ENCODE measurements at places on chromosomes 3 and 15.
A peak's percentile ranks its signal among the peaks of the same experiment; 100 is the strongest.

- peak; percentile 19 for DNase-seq
These were observed 356.0 kb upstream of the RBMS3 start for GRCh38 chr3:28924744-28925360.

GRCh38 chr15:75538376-75538775 lies 40.7 kb downstream of the PTPN9 start:
- no peak for DNase-seq

DNA sequence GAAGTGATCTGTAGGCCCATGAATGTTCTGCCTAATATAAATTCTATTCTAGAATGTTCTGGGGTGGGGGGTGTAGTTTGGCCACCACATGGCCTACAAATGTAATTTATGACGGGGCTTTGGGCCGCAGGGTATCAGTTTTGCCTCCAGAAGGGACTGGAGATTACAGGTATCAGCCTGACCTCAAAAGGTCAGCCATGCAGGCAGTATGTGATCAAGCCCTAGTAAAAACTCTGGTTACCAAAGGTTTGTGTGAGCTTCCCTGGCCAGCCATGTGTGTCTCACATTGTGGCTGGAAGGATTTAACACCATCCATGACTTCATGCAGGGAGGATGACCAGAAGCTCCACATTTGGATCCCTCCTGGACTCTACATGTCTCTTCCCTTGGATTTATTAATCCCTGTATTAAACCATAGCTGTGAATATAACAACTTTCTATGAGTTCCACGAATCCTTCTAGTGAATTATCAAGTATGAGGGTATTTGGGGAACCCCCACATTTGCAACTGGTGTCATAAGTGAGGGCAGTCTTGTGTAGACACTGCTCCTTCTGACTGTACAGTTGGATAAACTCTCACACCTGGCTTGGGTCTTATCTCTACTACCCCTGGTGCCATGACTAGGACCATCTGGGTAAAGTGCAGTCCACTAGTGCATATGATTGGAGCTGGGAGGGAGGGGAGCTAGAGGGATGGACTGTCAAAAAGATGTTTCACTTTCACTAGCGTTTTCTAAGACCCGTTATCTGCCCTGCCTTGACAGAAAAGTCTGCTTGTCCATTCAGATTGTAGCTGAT lies 50.0 kb upstream of the RFX7 start:
- no peak for DNase-seq

GRCh38 chr3:47016934-47017435 lies 37.5 kb downstream of the NBEAL2 start:
- DNase-seq, result peak; percentile 88

GRCh38 chr3:17154941-17155340 lies 270.2 kb downstream of the PLCL2 start:
- DNase-seq, result no peak

DNA sequence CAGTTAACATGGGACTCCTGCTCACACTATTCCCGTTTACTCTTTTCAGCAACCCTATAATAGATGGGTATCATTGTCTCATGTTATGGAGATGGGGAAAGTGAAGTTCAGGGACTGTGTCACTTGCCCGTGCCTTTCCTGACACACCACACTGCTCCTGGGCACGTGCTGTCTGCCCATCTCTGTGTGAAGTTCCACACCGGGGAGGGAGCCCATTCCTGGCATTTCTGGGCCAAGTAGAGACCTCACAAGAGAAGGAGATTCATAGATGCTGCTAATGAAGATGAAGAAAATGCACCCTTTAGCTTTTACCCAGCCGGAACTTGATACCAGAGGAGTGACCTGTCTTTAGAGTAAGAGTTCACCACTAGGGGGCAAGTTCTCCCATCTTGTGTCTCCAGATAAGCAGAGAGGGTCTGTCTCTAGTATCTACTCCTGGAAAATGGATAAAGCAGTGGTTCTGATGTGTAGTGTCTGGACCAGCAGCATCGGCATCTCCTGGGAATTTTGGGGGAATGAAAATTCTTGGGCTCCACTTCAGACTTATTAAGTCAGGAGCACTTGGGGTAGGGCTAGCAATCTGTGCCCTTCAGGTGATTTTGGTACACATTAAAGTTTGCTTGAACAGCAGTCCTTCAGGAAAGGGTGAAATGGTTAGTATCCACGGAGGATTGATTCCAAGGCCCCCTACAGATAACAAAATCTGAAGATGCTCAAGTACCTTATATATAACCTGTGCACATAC lies 2.0 kb upstream of the TOPBP1 start:
- peak; percentile 66 for DNase-seq

DNA sequence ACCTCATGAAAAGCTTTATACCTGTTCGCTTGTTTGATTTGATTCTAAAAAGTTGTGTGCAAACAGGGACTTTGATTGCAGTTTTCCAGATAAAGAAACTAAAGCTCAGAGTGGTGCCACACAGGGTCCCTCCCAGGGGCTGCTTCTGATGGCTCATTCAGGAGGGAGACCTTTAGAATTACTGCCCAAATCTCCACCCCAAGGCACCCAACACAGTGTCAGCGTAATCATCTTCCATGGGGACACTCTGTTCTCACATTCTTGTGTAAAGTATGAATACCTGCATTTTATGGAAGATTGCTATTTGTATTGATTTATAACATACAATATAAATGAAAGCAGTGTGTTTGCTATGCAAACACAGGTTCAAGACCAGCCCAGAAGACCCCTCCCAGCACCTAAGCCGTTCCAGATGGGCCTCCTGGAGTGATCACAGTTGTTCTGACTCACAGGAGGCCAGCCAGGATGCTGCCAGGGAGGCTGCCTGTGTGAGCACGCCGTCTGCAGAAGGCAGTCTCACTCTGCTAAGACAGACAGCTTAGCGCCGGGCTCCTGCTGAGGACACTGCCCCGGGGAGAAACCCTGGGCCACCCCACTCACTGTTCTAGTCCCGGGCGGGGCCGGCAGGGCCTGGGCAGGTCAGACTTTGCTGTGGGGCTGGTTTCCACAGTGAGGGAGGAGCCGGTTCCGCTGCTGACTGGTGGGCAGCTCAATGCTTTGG lies 185.6 kb downstream of the FAM43A start:
- peak; percentile 84 for DNase-seq

GRCh38 chr3:47868306-47868705 lies 65.4 kb downstream of the DHX30 start:
- DNase-seq, result no peak

GRCh38 chr15:36550650-36551049 lies 28.8 kb upstream of the CDIN1 start:
- no peak for DNase-seq

GRCh38 chr3:16147220-16147994 lies 27.1 kb upstream of the GALNT15 start:
- peak; percentile 53 for DNase-seq

- no peak for DNase-seq
These were observed 142.7 kb downstream of the MEGF11 start for GRCh38 chr15:66110864-66111263.

- DNase-seq, result no peak
These were observed 94.7 kb downstream of the CCNL1 start for GRCh38 chr3:157065201-157065600.

DNA sequence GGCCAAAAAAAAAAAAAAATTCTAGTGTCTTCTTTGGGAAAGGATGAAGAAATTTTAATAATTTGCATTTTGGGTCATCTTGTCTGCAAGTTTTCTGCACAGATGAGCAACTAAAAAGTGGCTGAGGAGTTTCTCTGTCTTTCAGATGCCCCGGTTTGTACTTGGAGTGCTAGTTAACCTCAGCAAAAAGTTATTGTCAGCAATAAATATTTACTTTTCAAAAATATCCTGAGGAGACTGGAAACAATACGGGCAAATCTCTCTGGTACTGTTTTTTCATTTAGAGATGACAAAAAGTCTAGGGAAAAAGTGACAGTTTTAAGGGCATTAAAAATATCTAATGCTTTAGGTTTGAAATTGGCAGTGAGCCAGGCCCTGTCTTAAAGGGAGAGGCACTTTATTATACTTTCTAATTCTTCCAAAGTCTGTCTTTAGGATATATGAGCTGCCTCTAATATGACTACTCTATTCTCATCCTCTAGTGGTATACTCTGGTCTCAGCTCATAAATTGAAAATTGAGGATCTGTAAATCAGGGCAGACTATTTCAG lies 436.0 kb upstream of the NR2F2 start:
- DNase-seq, result no peak

DNA sequence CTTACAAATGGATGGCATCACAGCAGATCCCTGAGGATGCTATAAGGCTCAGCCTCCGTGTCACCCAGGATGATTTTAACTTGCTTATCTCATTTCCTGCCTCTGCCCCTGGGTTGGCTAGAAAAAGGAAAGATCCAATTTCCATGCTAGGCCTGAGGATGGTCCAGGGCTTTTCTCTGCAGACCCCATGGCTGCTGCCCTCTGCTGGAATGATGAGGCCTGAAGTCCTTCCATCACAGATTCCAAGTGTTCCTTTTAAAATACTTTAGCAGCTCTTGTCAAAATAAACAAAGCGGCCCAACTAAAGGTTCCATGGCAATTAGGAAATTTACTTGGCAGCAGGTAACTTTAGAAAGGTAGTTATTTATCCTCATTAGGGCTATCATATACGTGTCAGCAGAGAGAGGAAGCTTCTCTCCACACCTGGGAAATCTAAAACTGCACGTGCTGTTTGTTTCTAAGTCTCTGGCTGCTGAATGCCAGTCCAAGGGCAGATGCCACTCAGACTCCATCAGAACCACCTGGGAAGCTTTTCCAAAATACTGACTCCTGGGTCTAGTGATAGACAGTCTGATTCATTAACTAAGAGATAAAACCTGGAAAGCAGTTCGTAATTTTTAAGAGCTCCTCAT lies 401.9 kb upstream of the IL12A start:
- peak; percentile 57 for DNase-seq

DNA sequence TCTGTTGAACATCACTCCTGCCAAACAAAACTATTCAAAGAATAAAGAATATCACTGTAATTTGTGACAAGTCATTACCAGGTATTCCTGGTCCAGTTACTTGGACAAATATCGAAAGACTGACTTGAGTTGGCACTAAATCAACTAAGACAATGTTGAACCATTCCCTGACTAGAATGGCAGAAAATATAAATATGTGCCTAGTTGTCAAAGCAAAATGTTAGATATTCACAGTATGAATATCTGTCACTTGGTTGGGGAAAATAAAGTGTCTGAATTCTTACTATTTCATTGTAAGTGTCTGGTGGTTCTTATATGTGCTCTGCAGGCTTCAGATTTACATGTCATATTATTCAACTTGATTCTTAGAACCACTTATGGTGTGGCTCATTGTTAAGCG lies 470.2 kb downstream of the NAALADL2 start:
- no peak for DNase-seq

GRCh38 chr3:193552923-193553322 lies 1.8 kb downstream of the ATP13A4 start:
- DNase-seq, result no peak

- no peak for DNase-seq
These were observed 251.7 kb upstream of the TBL1XR1 start for GRCh38 chr3:177448987-177449359.

- DNase-seq, result no peak
These were observed 1362.8 kb downstream of the ROBO2 start for GRCh38 chr3:78402720-78403119.

- peak; percentile 18 for DNase-seq
These were observed 127.6 kb downstream of the SOX2 start for GRCh38 chr3:181839039-181839915.

DNA sequence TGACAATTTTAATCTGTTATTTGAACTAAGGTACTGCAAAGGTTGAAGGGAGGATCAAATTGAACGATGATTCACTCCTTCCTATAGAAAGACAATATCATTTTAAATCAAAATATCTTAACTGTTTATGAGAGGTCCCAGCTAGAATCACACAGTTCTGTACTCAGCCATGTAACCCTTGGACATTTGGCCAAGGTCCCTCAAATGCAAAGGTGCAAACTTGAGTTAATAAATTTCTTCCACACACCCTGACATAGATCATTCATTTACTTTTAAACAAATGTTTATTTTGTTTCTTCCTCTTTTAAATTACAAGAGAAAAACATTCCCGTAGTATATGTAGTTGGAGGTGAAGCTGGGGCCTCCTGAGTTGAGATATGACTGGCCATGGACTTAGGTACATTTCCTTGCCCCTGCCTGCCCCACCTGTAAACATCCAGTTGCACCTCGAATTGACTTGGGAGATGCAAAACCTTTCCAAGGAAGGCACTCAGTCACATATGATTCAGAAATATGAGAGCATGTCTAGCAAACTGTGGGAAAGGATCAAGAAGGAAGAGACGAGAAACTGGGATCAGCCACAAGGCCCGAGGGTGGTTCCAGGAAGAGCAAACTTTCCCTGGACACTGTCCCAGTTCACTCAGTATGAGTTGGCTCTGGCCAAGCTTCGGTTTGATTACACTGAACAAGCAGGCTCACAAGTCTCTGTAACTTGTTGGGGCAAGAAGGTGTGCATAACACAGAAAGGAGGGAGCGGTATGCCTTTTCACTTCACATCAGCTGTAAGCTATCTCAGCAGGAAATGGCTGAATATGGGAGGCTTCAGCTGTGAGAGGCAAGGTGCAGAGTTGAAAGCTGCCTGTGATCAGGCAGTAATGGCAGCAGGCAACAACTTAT lies 6.7 kb downstream of the TNFSF10 start:
- DNase-seq, result peak; percentile 97

DNA sequence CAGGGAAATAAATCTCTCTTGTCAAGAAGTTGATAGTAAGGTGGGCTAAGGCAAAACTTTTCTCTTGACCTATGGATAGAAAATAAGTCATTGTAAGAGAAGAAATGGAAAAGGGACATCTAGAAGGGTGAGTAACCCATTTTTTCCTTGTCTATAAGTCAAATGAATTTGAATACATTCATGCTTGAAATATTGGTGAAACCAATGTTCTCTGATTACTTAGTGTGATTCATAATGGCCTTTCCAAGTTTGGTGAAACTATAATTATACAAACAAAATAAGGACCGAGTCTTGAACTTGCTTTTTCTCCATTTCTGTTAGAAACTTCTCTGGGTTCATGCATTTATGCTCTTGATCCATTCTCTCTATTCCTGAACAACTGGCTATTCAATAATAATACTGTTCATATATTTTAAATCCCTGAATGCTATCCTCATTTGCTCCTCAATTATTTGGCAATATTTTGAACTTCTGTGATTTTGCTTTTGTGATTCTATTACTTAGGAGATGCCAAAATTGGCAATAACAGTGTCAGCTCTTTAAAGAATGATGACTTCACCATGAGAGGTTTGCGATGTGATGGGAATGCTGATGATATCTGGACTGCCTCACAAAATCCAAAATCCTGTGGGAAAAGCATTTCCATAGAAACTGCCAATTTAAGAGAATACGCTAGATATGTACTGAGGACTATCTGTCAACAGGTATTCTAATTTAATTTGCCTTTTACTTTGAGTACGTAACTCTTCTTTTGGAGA lies 12.3 kb downstream of the P2RY12 start:
- no peak for DNase-seq

DNA sequence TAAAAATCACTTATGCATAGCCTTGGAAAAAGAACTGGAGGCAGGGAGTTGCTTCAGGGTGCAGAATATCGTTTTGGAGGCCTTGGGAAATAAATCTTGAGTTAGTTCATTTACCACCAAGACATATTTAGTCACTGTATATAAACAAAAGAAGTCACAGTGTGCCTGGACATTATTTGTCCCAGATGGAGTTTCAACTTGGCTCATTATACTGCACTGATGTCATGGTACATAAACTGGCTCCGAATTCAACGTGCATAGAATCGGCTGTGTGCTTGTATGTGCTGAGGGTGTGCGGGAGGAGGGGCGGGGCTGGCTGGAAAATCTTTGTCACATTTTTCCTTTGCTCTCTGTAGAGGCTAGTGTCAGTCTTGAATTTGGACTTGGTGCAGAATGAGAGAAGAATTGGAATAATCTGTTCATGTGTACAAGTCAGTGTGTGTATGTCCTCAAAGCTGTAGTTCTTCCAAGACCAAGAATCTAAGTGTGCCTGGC lies 86.6 kb downstream of the FNDC3B start:
- peak; percentile 34 for DNase-seq

- DNase-seq, result no peak
These were observed 117.6 kb downstream of the PDE8A start for GRCh38 chr15:85099195-85099803.

Measured in kidney tubule cell (primary cell).